ENCODE measurements at places on chromosomes 5 and 9.
A peak's percentile ranks its signal among the peaks of the same experiment; 100 is the strongest.

- no peak for DNase-seq
These were observed 91.2 kb downstream of the PHF2 start for GRCh38 chr9:93667627-93668026.

GRCh38 chr9:26470284-26470683 is 422.3 kb downstream of the CAAP1 start:
- DNase-seq, result no peak

DNA sequence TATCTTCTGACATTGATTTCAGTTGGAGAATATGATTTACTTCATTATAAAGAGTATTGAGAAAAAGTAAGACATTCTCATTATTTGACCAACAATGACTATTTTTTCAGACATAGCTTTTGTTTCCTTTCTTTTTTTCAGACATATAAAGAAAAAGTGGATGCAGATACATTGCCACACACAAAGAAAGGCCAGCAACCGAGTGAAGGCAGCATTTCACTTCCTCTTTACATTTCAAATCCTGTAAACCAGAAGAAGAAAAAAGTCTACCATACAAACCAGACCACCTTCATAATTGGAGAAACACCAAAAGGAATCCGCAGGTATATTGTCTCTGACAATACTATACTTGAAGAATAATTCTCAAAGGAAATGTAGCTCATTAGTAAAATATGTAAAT is 128.9 kb downstream of the ERCC6L2 start:
- no peak for DNase-seq

- no peak for DNase-seq
These were observed 180.8 kb downstream of the RASEF start for GRCh38 chr9:82882138-82882537.

- DNase-seq, result no peak
These were observed 2.7 kb downstream of the RUFY1 start for GRCh38 chr5:179553006-179553405.

DNA sequence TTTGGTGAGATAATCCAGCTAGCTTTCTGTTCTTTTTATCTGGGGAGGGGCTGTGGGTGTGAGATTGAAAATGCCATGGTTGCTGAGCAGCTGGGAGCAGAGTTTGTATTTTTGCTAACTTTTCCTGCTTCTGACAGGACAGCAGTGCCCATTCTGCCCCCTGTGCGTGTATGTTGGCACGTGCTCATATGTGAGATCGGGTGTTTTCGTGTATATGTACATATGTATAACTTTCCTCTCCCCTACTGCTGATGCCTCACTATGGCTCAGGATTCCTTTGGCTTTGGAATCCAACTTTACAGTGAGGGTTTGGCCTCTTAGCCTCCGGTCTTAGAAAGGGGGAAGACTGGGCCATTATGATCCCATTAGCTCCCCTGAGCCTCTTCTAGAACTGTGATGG is 38.3 kb downstream of the RGS3 start:
- peak; percentile 47 for DNase-seq

DNA sequence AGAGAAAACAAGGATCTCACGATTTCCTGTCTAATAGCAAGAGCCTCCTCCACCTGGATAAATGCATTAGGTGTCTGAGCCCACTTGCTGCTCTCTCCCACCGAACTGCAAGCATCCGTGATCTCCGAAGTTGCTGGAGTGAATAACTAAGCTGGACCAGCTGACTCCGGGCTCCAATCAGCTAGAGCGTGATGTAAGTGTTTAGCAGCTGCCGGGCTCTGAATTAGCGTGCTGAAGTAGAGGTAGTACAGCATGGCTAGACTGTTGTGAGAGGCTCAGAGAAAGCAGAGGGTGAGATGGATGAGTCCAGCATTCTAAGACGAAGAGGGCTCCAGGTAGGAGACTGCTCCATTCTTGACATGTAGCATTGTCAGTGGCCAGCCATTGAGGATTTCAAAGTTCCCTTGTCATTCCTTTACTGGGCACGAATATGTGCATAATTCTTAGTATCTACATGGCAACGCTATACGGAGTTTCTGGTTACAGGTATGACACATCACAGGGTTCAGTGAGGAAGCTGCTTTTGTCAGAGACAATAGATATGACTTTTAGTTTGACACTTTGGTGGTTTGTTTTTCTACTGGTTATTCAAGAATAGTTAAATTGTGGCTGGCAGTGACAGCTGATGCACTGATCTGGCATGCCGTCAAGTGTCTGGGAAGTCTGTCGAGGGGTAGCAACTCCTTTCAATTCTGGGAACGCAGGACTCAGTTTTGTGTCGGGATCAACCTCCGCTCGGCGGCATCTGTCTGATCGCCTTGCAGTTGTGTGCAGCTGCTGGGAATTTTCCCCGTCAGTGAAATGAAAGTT is 232.6 kb downstream of the MAST4 start:
- peak; percentile 75 for DNase-seq

DNA sequence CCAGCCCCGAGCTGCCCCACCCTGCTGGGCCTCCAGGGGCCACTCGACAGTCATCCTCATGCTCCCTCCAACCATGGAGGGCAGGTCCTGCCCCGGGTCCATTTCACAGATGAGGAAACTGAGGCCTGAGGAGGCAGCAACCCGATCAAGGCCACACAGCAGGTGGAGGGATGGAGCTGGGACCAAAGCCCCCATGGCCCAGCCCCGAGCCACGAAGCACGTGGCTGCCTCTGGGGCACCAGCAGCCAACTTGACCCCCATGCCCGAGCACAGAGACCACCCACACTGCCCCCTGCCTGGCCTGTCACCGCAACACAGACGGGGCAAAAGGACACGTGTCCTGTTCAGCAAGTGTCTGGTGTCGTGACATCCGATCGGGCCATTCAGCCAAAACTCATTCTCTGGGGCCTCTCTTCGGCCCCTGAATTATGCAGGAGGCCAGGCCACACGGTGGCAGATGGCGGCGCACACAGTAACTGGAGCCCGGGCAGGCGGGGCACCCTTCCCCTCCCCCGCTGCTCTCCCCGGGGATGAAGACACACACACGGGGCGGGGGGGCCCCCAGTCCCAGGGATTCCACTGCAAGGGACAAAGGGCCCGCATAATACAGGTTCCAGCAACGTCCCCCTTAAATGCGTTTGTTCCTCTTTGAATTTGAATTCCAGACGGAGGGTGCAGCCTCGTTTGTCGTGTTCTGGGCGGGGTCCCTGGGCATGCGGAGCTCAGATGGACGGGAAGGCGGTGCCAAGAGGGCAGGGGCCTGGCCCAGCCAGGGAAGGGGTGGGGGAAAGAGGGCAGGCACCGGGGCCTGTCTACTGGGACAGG is 29.4 kb upstream of the TMEM250 start:
- DNase-seq, result no peak

DNA sequence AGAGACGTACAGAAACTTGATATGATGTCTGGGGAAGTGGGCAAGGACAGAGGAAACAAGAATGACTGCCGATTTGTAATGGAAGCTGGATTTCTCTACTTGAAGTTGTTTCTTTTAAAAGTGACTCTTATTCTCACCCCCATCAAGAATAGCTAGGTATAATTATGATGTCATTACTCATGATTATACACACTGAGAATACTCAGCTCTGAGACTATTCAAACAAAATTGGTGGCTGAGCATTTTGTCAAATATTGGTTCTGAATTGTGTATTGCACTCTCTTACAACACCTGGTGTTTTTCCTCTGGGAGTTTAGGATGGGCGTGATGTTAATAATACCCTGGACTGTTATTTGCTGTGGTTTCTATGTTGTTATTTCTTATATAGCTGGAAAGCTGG is 46.3 kb downstream of the MAST4 start:
- no peak for DNase-seq

GRCh38 chr5:59829386-59829785 is 64.1 kb downstream of the PDE4D start:
- DNase-seq, result no peak

GRCh38 chr9:123318202-123318601 is 37.8 kb upstream of the CRB2 start:
- no peak for DNase-seq

DNA sequence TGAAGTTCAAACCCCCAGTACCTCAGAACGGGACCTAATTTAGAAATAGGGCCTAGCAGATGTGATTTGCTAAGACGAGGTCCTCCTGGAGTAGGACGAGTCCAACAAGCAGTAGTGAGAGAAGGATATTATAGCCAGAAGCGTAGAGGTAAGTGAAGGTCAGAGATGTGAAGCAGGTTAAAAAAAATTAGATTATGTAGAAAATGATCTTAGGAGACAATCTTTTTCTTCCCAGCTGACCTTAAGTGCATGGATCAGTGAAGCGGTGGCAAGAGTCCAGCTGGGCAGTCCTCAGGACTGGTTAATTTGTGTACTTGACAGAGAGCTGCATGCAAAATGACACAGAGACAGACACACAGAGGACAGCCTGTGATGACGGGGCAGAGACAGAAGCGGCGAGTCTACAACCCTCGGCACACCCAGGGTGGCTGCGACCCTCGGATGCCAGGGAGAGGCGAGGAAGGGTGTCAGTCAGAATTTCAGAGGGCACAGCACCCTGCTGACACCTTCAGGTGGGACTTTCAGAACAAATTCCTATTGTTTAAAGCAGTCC is 131.4 kb upstream of the IRX4 start:
- no peak for DNase-seq

- no peak for DNase-seq
These were observed 21.6 kb downstream of the MATR3 start for GRCh38 chr5:139315056-139315615.

- DNase-seq, result peak; percentile 28
These were observed 99.3 kb upstream of the NIPBL start for GRCh38 chr5:36777105-36777757.

DNA sequence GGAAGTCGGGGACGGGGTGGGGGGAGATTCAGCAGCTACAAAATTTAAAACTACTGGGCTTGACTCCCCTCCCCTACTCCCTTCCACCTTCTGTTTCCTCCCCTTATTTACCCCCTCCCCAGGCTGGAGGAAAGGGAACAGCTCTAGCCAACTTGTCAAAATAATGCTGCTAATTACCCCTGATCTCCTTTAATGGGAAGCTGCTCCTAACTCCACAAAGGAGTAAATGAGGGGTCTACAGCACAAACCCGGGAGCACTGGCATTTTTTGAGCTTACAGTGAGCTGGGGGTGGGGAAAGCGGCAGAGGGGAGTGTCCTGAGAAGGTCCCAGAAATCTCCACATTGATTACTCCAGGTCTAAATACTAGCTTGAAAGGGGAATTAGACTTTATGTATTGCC is 3.1 kb downstream of the PTCH1 start:
- DNase-seq, result no peak

DNA sequence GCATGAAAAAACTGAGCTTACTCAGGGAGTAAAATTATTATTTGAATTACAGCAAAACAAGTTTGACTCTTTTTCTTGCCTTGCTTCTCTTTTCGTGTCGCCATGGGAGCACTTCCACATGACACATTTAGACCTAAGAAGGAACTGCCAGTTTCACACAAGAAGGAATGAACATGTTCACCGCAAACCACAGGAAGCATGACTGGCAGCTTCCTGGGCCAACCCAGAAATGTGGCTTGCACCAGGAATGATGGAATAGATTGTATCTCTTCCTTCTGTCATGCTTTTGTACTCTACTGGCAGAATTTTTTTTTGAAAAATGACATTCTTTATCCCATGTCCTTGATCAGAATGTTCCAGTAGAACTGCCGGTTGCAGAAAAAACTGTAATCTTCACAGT is 32.9 kb upstream of the MAN2A1 start:
- DNase-seq, result peak; percentile 93

- no peak for DNase-seq
These were observed 1707.2 kb upstream of the ACO1 start for GRCh38 chr9:30677221-30677620.

GRCh38 chr5:81768935-81769452 is 18.1 kb upstream of the SSBP2 start:
- DNase-seq, result no peak

- no peak for DNase-seq
These were observed 100.4 kb upstream of the CDH18 start for GRCh38 chr5:20088361-20088760.

- DNase-seq, result peak; percentile 78
These were observed 15.1 kb downstream of the PDLIM4 start for GRCh38 chr5:132272311-132273210.

GRCh38 chr5:154740957-154741356 is 14.2 kb upstream of the LARP1 start:
- no peak for DNase-seq

GRCh38 chr5:142819292-142819691 is 49.1 kb downstream of the ARHGAP26 start:
- no peak for DNase-seq

GRCh38 chr5:168712280-168712924 is 133.2 kb upstream of the PANK3 start:
- DNase-seq, result no peak

DNA sequence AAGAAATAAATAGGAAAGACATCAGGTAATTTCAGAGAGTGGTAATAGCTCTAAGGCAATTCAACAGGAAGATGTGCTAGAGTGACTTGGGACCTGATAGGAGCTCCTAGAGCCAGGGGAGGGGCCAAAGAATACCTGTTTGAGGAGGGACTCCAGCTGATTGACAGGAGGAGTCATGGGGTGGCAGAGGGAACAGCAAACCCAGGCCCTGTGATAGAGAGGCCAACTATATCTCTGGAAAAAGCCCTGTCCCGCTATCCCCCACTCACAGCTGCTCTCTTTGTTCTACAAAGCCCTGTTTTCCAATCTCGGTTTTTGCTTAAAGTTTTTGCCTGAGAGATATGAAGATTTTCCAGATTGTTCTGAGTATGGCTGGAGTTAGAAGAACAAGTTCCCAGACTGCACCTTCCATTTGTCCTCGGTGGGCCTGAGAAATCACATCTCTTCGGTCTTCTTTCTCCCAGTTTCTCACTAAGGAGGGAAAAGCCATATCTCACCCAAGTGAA is 9.0 kb upstream of the NSD1 start:
- no peak for DNase-seq

Data from hematopoietic multipotent progenitor cell treated with erythropoietin and hydrocortisone succinate and interleukin-3 and kit ligand, for 6 days (in vitro differentiated cells).